ENCODE measurements at places on chromosomes 2 and 18.

- DNase-seq, result no peak
Measured at GRCh38 chr2:221708902-221709301, 136.8 kb upstream of the EPHA4 start.

GRCh38 chr18:69865776-69866175 lies 81.9 kb downstream of the CD226 start:
- DNase-seq, result no peak

DNA sequence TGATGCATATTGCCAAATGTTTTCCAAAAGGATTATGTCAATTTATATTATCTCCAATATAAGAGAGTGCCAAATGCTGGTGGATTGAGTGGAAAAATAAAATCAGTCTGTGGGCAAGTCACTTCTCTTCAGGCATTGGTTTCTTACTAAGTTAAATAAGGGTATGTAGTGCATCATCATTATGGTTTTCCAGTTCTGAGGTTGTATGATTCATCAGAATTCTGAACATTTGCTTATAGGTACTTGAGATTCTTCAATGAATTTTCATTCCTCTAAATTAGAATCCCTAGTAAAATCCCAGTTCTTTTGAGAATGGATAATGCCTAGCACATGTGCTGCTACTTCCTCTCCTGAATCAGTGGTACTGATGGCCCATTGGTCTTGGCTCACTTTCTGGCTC lies 188.9 kb upstream of the OSR1 start:
- no peak for DNase-seq

DNA sequence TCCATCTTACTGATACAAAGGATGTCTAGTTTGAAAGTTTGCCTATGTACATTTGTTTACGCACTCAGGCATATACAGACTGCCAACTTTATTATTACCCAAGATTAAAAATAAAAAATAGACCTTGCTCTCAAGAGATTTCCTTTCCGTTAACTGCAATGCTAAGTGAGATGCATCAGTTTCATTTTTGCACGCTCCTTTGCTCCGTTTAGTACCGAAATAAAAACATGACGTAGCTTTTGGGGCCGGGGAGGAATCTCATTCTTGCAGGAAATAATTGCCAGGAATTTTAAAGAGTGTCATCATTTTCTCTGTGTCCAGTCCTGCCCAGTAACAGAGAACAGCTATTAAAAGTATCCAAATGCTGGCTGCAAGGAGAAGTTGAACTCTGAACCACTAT lies 169.5 kb downstream of the SLC8A1 start:
- no peak for DNase-seq

- no peak for DNase-seq
Measured at GRCh38 chr18:75211953-75212750, 1.6 kb downstream of the TSHZ1 start.

DNA sequence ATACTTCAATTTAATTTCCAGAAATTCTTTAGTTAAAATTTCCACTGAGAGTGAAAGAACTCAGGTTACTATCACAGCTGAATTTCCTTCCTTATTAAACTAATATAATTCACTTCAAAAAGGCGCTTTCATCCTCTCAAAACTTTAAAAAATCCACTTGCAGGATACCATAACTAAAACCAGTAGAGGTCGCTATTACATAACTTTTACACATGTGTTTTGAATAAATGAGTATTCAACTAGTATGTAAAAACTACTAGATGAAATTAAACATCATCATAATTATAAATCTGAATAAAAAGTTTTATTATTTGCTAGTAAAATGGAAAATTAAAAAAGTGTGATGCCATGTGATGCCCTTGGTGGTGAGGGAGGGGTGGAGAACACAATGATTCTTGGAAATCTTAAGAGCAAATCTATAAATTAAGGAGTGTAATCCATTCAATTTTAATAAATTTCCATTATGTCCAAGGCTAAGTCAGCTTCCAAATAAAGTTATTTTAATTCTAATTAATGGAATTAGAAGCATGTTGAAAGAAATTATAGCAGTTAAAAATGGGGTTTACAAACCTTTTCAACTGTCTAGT lies 61.4 kb downstream of the SOS1 start:
- DNase-seq, result peak; percentile 45

- no peak for DNase-seq
Measured at GRCh38 chr2:46854260-46854659, 61.3 kb downstream of the MCFD2 start.

- DNase-seq, result no peak
Measured at GRCh38 chr2:19786408-19787058, 115.2 kb downstream of the TTC32 start.

DNA sequence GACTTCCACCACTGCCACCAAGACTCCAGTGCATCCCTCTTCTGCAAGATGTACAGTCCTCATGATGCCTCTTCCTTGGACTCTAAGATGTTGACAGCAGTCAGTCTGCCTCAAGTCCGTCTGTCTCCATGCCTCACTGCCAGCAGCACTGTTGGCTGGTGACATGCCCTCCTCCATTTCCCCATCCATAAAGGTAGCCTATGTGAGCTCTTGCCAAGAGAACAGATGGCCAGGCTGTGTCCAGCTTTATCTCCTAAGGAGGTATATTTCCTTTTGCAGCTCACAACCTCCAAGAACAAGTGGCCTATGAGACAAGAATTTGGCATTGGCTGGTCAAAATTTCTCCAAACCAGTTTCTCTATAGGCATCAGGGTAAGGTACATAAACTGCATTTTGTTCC lies 149.3 kb upstream of the HNRNPA3 start:
- DNase-seq, result no peak

GRCh38 chr2:128369108-128369555 lies 50.5 kb upstream of the HS6ST1 start:
- DNase-seq, result no peak

- no peak for DNase-seq
Measured at GRCh38 chr2:141021611-141022010, 1109.2 kb downstream of the LRP1B start.

DNA sequence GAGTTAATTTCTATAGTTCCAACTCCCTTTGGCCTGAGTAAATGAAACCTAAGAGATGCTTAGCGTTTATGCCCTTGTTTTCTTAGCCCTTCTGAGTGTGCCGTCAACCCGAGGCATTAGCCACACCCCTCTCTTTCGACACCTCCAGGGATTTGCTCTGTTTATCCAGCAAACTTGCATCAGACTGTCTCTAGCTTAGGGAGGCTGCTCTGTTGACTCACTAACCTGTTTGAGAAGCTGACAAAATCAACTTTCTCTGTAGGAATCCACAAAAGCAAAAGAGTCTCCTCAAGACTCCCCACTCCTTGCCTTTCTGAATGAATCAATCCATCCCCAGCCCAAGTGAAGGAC lies 317.6 kb downstream of the TNS1 start:
- no peak for DNase-seq

GRCh38 chr18:36635414-36636096 lies 193.2 kb downstream of the TPGS2 start:
- DNase-seq, result no peak

GRCh38 chr2:209864716-209865295 lies 93.2 kb downstream of the UNC80 start:
- no peak for DNase-seq

- DNase-seq, result no peak
Measured at GRCh38 chr18:77035380-77036187, 97.0 kb downstream of the MBP start.

DNA sequence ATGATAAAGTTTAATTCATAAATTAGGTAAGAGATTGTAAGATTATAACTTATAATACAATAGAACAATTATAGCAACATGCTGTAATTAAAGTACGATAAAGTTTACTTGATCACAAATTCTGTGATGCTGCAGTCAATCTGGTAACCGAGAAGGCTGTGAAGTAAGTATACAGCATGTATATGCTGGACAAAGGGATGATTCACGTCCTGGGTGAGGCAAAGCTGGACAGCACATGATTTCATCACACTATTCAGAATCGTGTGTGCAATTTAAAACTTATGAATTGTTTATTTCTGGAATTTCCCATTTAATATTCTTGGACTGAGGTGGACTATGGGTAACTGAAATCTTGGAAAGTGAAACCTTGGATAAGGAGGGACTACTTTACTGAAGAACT lies 522.2 kb upstream of the CNTNAP5 start:
- no peak for DNase-seq

- DNase-seq, result no peak
Measured at GRCh38 chr18:42156281-42156680, 201.2 kb downstream of the PIK3C3 start.

DNA sequence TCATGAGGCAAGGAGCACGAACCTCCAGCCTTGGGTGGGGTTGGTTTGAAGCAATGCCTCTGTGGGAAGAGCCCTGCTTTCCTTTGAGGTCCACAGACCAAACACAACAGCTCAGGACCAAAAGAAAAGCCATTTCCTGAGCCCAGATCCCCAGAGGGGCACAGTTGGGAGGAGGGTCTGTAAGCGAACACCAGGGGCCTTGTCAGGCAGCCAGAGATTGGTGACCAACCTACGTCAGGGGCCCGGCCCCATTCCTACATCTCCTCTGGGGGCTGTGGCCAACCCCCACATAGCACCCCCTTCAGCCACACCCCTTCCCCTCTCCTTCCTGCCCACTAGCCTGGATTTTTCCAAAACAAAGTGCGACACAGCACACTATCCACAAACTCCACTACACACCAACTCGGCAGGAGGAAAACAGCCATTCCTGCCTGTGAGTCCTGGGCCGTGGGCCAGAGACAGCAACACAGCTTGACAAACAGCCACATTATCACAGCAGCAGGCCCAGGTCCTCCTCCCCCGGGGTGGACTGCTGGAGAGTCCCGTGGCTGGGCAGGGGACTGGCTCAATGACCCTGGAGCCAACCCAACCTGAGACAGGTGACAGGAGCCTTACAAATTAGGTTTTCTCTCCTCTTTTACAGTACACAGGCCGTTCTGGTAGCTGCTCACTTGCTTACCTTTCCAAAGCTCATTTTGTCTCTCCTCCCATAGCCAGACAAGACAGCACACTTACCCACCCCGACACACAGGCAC lies 98.8 kb downstream of the TNS1 start:
- DNase-seq, result peak; percentile 25

DNA sequence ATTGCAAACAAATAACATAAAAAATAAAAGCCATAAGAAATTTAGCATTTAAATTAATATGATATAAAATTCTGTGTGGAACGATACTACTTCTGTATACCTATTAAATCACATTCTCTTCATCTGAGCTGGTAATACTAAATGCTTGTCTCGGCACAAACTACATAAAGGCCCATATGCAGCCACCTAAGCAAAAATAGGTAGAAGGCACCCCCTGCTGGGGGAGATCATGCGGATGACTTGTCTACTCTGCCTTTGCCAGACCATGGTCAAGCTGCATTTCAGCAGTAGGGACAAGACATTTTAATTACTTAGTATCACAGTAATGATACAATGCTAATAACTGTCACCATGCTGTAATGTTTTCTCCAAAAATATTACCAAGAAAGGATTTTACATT lies 108.0 kb downstream of the CDH19 start:
- peak; percentile 2 for DNase-seq

DNA sequence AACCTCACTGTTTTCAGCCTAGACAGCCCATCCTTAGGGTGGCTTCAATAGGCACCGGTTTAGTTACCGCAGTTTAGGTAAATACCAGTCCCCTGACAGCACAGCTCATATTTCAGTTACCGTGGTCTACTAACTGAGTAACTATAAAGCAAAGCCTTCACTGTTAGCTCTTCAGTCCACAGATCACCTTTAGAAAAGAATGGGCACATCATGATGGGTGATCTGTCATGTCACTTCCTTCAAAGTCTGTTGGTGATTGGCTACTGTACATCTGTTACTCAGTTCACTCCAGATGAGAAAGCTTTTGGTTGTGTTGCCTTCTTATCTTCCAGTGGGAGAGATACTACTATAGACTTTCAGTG lies 21.0 kb downstream of the SLC20A1 start:
- no peak for DNase-seq

GRCh38 chr2:73931531-73932500 lies 5.1 kb downstream of the DGUOK start:
- DNase-seq, result no peak

GRCh38 chr18:22551536-22552151 lies 133.9 kb upstream of the CTAGE1 start:
- DNase-seq, result no peak

GRCh38 chr2:85561280-85562212 lies at the start of gene GGCX:
Gene GGCX, minus strand, starts transcription at chr2:85561493. Its CDS starts 65 bp downstream, at chr2:85561428.
- DNase-seq, result peak; percentile 88

DNA sequence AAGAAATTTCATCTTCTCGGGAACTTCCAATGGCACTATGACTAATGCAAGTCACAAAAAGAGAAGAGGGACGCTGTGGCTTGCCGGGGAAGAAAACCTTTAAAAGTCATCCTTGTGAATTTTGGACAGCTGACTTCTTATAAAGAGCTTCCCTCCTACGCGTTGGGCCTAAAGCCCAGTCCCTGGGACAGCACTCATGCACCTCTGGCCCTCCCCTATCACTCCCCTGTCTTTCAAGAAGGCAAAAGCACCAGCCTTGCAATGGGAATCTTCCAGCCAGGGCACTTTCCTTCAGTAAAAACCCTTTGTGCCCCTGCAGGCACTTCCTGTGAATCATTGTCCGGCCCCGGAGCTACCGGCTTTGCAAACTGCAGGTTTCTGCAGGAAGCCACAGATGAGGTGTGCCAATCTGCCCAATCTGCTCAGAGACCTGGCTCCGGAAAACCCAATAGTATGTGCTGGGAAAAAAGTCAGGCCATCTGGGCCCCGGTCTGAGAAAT lies 7.1 kb downstream of the MREG start:
- DNase-seq, result no peak

- no peak for DNase-seq
Measured at GRCh38 chr2:59654710-59655109, 898.7 kb downstream of the BCL11A start.

DNA sequence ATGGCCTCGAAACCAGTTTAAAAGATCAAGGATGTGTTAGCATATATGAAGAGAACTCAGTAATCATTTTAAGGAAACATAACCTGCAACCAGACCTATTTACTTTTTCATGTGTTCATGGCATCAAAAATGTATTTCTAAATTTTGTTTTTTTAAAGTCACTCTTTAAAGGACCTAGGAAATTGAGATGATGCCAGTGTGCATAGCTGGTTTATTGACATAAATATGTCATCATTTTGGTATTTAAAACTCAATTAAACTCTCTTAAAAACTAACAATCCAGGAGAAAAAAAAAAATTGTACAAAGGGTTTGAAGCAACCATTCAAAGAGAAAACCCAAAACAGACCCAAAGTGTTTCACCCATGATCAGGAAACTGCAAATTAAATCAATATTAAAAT lies 198.9 kb upstream of the RND3 start:
- no peak for DNase-seq

GRCh38 chr18:60663060-60663989 lies 290.8 kb upstream of the MC4R start:
- DNase-seq, result no peak

All from NCI-H1694 (cell line).